Endodermal cell (in vitro differentiated cells): ENCODE measurements at places on chromosomes 2 and 18.

GRCh38 chr2:185374878-185375277 is 363.7 kb upstream of the FSIP2 start:
- no peak for DNase-seq

- DNase-seq, result no peak
Observed at GRCh38 chr18:6731222-6731596, 1.7 kb downstream of the ARHGAP28 start.

DNA sequence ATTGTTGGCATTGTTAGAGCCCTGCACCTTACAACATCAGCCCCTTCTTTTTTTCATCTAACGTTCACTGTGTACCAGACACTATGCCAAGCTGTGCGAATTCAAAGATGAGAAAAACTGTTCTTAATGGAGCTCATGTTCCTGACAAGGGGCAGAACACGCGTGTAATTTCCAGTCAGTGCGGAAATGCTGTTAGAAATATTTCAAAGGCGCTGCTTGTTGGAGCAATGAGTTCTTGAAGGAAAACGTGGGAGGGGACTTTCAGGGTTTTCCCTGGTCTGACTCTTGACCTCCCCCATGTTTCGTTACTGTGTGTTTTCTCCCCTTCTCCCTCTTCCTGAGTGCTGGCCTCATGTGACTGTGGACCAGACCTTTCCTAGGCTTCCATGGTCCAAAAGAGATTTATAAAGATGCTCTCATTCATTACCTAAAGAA is 1.5 kb downstream of the MTHFD2 start:
- DNase-seq, result peak; percentile 53

DNA sequence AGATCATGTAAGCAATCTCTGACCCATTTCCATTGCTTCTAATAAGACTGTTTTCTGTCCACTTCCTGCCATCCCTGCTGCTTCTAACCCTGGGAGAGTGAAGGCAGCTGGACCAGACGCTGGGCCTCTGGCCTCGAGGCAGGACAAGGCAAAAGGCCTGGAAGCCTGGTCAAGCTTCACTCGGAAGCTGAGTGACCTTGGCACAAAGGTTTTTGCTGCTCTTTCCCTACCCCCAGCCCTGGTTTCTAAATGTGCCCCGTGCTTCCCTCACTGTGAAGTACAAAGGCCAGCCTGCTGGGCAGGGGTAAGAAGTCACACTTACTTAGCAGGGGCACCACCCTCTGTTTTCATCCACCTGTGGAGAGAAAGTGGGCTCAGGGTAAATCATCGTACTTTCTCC is 195.0 kb downstream of the TNS1 start:
- no peak for DNase-seq

DNA sequence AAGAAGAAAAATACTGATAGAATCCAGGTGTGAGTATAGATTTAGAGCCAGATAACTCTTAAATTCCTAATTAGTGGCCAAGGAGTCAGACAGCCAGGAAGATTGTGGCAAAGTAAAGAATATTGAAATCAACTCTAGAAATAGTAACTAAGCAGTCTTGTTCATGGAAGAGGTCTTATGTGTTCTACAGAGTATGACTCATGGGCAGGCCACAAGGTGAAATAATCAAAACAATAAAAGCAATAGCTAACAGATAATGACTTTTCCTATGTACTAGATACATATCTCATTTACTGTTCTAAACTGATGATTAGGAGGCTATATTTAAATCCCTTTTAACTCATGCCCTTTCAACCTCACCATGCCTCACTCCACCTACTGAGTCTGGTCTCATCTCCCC is 227.4 kb upstream of the COL3A1 start:
- no peak for DNase-seq

GRCh38 chr18:69109686-69110085 is 291.0 kb upstream of the DOK6 start:
- no peak for DNase-seq

GRCh38 chr2:79446313-79446712 is 66.5 kb upstream of the CTNNA2 start:
- DNase-seq, result no peak

GRCh38 chr2:131153529-131153928 is 48.4 kb downstream of the PLEKHB2 start:
- DNase-seq, result no peak

- peak; percentile 94 for DNase-seq
Observed at GRCh38 chr18:48802543-48803290, 148.0 kb downstream of the SMAD7 start.

DNA sequence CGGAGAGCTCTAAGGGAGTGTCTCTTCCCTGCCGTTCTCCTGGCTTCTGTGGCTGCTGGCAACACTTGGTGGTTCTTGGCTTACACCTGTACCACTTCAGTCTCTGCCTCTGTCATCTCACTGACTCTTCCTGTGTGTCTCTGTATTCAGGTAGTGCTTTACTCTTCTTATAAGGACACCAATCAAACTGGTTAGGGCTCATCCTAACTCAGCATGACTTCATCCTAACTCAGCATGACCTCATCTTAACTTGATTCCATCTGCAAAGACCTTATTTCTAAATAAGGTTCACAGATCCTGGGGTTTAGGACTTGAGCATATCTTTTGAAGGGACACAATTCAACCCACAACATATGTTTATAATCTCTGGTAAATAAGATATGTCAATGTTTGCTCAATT is 51.6 kb upstream of the DSEL start:
- no peak for DNase-seq

- DNase-seq, result peak; percentile 42
Observed at GRCh38 chr2:11131166-11131920, 23.9 kb upstream of the SLC66A3 start.

GRCh38 chr2:71829008-71829407 is 318.7 kb downstream of the CYP26B1 start:
- peak; percentile 14 for DNase-seq

DNA sequence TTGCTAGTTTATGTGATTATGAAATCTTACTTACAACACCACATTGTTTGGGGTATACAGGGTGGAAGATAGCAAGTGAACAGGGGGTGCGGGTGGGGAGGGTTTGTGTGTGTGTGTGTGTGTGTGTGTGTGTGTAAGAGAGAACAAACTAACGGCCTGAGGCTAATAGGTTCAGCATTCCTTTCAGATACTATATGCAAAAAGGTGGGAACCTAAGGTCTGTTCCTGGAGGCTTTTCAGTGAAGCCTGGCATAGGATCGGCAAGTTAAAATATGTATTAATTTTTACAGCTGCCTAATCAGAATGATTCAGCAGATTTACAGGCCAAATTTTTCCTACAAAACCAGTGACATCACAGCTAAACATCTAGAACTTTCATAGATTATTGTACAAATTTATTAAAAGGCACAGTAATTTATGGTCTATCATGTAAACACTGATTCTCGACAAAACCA is 7.6 kb upstream of the SPDYA start:
- DNase-seq, result no peak

- peak; percentile 45 for DNase-seq
Observed at GRCh38 chr2:134458950-134459349, 205.1 kb downstream of the MGAT5 start.

DNA sequence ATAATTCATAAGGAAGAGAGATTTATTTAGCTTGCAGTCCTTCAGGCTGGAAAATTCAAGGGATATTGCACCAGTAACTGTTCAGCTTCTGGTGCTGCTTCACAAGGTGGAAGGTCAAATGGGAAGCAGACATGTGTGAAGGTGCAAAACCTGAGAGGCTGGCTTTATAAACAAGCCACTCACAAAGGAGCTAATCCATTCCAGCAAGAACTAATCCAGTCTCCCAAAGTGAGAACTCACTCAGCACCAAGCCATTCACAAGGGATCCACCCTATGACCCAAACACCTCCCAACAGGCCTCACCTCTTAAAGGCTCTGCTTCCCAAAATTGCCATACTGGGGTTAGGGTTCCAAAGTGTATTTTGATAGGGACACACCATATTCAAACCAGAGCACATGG is 1018.4 kb upstream of the ACVR2A start:
- no peak for DNase-seq

- peak; percentile 91 for DNase-seq
Observed at GRCh38 chr18:8426401-8426800, 182.8 kb upstream of the RAB12 start.

GRCh38 chr2:2765839-2766495 is 434.9 kb upstream of the MYT1L start:
- no peak for DNase-seq
